GM12891 (cell line): ENCODE measurements at places on chromosomes 1 and 21.

DNA sequence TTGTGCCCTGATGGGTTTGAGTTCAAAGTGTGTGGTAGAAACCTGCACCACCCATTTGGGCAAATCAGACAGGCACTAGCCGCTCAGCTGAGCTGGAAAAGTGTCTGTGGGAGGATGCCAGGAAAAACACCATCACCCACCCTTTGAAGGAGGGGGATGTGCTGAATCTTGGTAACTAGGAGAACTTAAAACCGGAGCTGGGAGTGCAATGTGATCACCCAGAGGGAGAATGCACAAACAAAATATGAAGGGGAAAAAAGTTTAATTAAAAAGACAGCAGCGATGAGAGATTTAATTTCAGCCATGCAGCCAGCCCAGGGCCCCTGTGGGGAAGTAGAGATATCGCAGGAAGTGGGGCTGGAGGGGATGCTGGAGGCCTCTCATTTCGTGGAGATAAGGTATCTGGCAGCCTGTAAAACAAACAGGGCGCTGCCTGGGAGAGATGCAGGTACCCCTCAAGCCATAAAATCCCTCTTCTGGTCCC, 86.8 kb upstream of the BCAR3 start:
- no peak for DNase-seq

GRCh38 chr1:51328926-51329325, 1.4 kb downstream of the TTC39A start:
- no peak for DNase-seq

GRCh38 chr1:5416518-5416917, 575.7 kb downstream of the NPHP4 start:
- no peak for DNase-seq

GRCh38 chr1:222886878-222887351, 72.1 kb downstream of the DISP1 start:
- no peak for DNase-seq

- no peak for DNase-seq
These were observed 63.8 kb downstream of the FBXO2 start for GRCh38 chr1:11590395-11590794.

- no peak for DNase-seq
These were observed 8.4 kb upstream of the ZNF697 start for GRCh38 chr1:119656410-119656955.

GRCh38 chr1:215987092-215987875, 420.2 kb downstream of the KCTD3 start:
- DNase-seq: no peak

DNA sequence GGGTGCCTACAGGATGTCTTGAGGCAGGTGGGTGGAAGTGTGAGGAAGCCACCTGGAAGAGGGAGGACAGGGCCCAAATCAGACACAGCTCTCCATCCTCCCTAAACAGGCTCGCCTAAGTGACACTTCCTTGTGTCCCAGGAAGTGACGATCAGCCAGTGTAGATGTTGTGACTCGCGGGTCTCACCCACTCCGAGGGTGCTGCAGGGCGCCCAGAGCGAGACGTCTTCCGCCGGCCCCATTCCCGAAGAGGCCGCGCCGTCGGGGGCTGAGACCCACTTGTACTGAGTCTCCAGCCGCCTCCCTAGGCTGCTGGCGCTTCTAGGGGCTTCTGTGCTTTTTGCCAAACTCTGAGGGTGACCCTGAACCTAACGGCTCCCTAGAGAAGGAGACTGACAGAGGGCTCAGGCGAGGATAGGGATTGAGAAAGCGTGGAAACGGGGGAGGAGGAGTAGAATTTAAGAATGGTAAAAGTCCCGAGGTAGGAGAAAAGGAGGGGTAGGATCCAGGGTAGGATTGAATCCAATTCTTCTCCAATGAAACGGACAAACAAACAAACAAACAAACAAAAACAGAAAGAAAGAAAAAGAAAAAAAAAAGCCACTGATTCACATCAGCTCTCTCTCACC, 543 bp upstream of the MARK1 start:
- no peak for DNase-seq

- DNase-seq: no peak
These were observed 1.7 kb upstream of the ADAMTS4 start for GRCh38 chr1:161200421-161200991.

DNA sequence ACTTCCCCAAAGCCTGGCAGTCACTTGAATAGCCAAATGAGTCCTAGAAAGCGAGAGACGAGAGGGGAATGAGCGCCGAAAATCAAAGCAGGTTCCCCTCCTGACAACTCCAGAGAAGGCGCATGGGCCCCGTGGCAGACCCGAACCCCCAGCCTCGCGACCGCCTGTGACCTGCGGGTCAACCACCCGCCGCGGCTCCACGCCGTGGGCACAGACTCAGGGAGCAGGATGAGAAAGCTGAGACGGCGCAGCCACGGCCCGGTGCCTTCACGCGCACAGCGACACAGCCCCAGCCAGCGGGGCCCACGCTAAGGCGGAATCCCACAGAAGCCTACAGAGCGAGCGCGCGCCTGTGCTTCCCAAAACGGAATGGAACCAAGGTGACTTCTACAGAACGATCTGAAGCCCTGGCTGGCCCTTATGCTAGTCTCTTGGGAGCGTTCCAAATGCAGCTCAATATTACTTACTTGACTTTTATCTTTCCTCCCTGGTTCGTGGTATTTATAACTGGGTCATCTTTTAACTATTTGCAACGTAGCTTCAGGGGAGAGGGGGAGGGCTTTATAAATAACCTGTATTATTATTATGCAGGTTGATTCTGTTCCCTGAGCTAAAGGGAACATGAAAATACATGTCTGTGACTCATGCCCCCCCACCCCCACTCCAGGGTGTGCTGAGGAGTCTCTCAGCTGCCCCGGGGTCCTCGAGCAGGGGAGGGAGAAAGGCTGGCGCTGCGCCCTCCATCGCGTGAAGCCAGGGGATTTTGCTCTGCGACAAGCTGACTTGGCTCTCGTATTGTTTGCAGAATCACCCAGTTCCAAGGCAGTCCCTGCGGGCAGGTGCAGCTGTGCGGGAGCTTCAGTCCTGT, 1.7 kb downstream of the TSPEAR start:
- DNase-seq: no peak

- DNase-seq: peak; percentile 88
These were observed 2.1 kb upstream of the PEX10 start for GRCh38 chr1:2414297-2414958.

- peak; percentile 15 for DNase-seq
These were observed 697 bp upstream of the C21orf91 start for GRCh38 chr21:17819877-17820229.

GRCh38 chr1:160863061-160863773, 530 bp upstream of the CD244 start:
- DNase-seq: no peak

DNA sequence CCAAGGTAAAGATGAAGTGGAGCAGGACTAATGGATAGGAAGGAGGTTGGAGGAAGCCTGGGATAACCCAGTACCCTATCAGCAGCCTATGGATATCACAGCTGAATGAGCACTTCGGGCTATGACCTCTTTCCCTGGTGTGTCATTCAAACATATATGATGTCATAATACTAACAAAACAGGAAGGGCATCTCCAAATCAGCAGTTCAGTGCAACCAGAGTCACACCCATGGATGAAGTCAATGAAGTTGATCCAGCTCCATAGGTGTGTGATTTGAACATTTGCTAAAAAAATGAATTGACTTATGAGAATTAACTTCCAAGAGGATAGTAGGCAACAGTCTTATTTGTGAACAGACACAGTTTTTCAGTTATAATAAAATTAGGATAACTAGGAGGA, 1.7 kb upstream of the C1orf116 start:
- DNase-seq: no peak

DNA sequence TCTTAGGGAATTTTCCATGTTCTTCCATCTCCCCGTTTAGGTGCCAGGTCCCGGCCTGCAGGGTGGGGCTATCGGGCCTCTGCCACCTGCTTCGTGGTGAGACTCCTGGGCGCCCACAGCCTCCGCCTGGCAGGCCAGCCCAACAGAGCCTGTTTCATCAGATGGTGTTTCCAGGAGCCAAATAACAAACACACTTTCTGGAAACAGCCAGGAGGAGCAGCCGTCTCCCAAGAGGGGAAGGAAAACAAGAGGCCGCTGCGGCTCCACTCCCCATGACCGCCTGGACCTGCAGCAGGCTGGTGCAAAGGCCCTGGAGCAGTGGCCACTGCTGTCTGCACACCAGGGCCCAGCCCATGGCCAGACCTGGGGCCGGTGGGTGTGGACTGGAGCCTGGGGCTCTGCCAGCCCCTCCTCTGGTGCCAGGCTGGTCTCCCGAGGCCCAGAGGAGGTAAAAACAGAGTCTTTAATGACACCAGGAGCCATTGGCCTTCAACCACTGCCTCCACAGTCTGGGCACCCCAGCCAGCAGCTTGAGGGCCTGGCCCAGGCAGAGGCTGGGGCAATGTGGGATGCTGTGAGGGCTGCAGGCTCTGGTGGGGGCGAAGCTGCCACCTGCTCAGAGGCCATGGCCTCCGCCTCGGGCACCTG, 55.0 kb downstream of the SLX9 start:
- DNase-seq: no peak

GRCh38 chr21:42685036-42685435, 31.6 kb downstream of the PDE9A start:
- DNase-seq: no peak

- no peak for DNase-seq
These were observed 6.1 kb downstream of the CTNNBIP1 start for GRCh38 chr1:9903801-9904527.

- DNase-seq: no peak
These were observed 212.1 kb upstream of the PLD5 start for GRCh38 chr1:242736611-242737010.

DNA sequence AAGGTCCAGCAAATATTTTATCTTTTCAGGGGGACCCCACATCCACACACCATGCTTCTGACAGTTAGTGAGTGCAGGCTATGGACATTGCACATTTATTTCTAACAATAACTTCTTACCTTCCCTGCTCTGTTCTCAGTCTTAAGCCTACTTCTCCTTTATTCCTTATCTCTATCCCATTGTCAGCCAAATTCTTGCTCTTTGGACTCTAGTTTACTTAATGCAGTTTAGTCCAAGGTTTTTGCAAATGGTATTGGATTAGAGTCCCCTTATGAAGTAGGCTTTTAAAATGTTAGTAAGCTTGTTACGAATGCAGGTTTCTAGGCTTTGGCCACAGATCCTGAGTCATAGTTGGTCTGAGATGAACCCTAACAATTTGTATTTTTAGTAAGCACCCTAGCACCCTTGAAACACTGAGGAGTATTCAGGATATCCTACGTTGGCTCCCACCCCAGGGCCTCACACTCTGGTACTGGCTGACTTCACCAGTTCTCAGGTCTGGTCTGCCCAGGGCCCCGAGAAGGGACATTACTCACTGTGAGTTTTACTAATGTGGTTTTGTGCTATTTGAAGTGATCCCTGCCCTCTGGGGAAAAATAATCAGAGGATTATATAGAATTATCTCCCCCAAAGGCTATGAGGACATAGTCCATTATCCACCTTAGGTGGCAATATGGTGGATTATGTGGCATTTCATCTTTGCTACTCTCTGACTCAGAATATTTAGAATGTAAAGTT, 239.5 kb downstream of the TGFB2 start:
- no peak for DNase-seq

DNA sequence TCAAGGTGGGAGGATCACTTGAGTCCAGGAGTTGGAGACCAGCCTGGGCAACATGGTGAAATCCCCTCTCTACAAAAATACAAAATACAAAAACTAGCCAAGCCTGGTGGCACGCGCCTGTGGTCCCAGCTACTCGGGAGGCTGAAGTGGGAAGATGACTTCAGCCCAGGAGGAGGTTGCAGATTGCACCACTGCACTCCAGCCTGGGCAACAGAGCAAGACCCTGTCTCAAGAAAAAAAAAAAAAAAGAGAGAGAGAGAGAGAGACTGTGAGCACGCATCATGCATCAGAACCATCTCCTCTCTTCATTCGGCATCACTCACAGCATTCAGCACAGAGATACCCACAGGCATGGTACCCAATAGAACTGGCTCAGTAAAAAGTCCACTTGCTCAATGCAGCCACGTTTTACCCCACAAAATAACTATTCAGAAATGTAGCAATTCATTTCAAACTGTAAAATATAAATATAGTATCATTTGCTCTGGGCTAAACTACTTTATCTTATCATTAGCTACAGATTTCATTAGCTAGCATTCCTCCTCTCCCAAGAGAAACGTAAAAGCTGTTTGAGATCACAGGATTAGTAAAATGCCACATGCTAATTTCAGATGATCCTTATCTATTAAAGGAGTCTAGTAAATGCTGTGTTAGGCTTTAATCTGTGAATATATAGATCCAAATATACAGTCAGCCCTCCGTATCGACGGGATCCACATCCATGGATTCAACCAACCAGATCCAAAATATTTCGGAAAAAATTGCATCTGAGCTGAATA, 11.7 kb downstream of the LBR start:
- no peak for DNase-seq

DNA sequence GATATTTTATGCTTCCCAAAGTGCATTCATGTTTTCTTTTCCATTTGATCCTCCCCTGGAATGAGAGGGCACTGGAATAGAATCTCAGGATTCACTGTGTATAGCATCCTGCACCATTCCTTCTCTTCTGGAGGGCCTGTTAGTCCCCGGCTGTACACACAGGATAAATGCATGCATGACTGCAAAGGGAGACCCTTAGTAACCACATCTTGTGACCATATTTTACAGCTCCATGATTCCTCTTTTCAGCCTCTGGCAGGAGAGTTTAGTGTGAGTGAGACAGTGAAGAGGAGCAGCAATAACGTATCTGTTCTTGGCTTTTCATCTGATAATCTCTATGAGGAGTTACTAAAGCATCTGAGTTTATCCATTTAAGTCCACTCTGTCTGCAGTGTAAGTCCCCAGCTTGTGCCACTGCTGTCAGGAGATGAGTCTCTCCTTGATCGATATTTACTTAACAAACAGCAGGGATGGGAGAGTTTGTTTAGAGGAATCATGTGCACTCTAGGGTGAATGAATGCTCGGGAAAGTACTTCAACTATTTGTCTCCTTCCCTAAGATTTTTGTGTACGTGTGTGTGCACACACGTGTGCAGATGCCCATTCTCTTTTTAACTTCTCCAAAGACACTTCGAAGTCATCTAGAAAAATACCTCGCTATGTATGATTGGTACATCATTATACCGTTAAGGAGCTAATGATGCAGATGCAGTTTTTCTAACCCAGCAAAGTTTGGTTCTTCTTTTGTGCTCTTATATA, 41.1 kb downstream of the PROX1 start:
- DNase-seq: no peak

DNA sequence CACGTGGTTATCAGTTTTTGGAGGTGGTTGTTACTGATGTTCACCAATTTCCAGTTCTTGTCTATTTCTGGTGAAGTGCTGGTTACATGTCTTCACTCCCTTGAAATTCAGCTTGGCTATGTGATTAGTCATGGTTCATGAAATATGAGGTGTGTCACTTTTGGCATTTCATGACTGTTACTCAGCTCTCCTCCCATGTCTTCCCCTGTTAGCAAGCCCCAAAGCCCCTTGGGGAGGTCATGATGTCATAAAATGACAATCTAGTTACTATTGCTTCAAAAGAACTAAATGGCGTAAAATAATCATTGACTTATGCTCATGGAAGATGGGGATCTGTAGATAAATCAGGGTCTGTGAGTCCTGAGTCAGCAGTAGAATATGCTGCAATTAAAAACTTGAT, 425.1 kb downstream of the SETD4 start:
- no peak for DNase-seq

GRCh38 chr21:39818557-39818956, 48.7 kb upstream of the PCP4 start:
- DNase-seq: no peak

GRCh38 chr1:26541431-26541815, 11.9 kb downstream of the RPS6KA1 start:
- no peak for DNase-seq
